Retinal pigment epithelial cell (primary cell): ENCODE measurements at places on chromosomes 3 and 15.

- DNase-seq: no peak
Observed at GRCh38 chr3:50649451-50649931, 25.2 kb upstream of the DOCK3 start.

GRCh38 chr3:23950293-23950692, 5.2 kb downstream of the NR1D2 start:
- no peak for DNase-seq

GRCh38 chr3:58111513-58112184, 99.1 kb downstream of the DNASE1L3 start:
- no peak for DNase-seq

- DNase-seq: no peak
Observed at GRCh38 chr3:158106766-158107471, 699 bp upstream of the SHOX2 start.

GRCh38 chr15:100220058-100220768, 121.6 kb downstream of the ADAMTS17 start:
- no peak for DNase-seq

GRCh38 chr3:14525685-14526631, 14.2 kb downstream of the GRIP2 start:
- no peak for DNase-seq

DNA sequence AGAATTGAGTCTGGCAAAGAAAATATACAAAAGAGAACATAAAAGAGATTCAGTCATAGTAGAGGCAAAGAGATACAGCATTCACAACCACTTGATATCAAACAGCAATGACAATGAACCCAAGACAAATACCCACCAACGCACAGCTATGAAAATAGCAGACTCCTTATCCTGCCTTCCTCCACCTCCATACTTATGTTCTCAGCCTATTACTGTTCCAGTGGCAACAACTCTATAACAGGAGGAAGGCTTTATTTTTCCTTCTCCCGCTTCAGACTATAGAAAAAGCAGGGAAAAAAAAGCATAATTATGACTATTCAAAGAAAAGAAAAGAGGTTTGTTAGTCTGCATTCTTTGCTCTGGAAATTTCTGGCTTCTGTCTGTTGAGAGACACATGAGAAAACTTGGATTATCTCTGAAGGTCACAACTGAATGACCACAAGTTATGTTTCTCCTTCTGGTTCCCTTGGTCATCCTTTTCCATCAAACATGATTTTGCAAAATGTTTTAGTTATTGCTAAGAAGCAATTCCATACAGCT, 81.2 kb upstream of the PLXND1 start:
- DNase-seq: no peak

DNA sequence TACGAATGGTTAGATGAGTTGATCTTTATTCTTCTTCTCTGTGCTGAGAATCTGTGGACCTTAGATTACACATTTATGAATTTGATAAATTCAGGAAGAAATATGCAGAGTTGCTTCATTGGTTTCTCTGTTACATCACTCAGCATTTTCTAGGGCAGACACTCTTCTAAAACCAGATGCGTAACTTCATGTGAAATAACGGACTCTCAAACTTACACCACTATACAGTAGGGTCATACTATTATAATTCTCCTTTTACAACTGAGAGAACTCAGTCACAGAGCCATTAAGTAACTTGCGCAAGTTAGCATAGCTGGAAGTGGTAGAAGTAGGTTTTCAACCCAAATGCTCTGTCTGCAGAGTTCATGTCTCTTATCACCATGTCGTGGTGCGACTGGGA, 5.7 kb downstream of the TMEM207 start:
- no peak for DNase-seq

GRCh38 chr15:82186161-82186560, 76.4 kb downstream of the EFL1 start:
- no peak for DNase-seq

GRCh38 chr3:13335059-13335458, 85.1 kb downstream of the NUP210 start:
- no peak for DNase-seq

- DNase-seq: no peak
Observed at GRCh38 chr15:80790236-80790635, 11.1 kb downstream of the CEMIP start.
